GM12892 (cell line): ENCODE measurements at places on chromosomes 3 and 15.

- no peak for DNase-seq
Observed at GRCh38 chr15:101110681-101111569, 140.9 kb downstream of the CHSY1 start.

DNA sequence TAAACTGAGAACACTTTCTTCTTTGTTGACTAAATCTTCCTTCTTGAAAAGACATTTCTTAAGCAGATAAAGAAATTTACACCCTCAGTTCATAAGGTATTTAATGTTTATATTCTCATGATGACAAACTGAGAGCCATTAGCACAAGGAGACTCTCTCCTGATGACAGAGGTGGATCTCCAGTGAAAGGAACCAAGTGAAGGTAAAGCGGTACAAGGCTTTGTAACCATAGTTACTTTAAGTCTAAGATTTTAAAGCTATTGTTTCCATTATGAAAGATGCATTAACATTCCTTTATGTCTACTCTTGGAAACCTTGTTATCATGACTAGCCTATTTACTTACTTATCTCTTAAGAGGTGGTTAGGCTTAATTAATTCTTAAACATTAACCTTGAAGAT lies 737.1 kb downstream of the MECOM start:
- no peak for DNase-seq

GRCh38 chr3:146134348-146135117 lies 26.5 kb downstream of the PLOD2 start:
- DNase-seq = no peak

DNA sequence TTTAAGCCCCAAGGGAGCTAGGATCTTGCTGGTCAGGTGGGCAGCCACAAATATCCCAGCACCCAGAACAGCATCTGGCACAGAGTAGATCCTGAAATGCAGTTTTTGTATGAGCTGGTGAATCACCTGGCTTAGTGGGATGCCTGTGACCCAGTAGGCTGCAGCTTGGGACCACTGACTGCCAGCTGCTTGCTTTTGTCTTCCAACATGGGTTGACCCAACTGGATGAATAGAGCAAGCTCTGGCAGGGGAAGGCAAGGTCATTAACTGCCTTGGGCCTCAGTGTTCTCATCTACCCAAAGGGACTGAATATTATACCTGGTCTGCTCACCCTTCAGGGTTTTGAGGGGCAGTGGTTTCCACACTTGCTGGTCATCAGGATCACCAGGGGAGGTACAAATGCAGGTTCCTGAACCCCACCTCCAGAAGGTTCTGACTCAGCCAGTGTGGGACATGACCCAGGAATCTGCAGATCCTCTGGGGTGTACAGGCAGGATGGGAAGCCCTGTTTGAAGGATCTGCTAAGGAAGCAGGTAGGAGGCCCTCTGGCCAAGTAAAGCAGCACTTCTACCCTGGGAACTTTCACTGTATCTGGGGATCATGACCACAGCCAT lies 55.4 kb downstream of the ITGA11 start:
- no peak for DNase-seq

DNA sequence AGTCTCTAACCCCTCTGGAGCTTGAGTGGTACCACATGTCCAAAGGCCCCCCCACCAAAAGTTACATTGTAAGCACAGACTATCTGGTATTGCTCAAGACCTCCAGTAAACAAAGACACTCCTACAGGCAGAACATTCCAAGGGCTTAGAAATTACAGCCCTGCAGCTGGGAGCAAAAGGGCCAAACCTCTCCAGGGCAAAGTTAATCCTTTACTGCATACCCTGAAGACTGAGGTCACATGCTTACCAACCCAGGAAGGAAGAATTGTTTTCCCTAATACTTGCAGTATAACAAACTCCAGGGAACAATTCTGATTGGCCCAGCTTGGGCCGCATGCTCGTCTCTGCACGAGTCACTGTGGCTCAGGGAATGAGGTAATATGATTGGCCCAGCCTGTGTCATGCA lies 266.1 kb upstream of the NR2F2 start:
- DNase-seq = no peak
